Muscle of leg (tissue), 16 donors: ENCODE measurements at places on chromosomes 7 and 10.

GRCh38 chr10:106158241-106158640, 1006.3 kb downstream of the SORCS1 start:
- peak; percentile 67 for DNase-seq

DNA sequence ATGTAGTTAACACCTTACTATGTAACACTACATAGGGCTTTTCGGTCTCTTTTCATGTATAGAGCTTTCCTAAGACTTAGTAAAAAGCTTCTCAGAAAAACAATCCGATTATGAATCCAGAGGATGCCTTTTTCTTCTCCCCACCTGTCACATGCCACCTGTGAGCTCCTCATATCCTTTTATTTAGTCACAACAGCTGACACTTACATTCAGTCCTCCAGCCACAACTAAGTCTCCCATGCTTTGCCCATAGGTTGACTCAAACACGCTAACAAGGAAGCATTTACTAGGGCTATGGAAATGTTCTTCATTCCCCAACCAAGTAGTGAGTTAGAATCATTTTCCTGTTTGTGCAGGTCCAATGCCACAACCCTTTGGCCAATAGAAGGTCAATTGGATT, 7.9 kb downstream of the ENO4 start:
- DNase-seq = no peak

DNA sequence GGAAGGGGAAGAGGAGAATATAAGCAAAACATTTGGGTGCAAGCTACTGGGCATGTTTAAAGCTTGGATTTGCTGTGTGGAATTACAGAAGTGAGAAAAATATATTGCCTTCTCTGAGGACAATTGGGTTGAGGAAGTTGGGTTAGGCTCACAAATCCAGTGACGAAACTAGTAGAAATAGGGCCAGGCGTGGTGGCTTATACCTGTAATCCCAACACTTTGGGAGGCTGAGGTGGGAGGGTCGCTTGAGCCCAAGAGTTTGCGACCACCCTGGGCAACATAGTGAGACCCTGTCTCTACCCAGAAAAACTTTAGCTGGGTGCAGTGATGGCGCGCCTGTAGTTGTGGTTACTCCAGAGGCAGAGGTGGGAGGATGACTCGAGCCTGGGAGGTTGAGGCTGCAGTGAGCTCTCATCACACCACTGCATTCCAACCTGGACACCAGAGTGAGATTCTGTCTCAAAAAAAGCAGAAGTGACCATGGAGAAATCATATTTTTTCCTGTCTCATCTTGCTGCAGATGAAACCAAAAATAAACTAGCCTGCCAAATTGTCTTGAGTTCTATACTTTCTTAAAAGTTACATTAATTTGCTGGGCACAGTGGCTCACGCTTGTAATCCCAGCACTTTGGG, 22.4 kb downstream of the NRBF2 start:
- no peak for DNase-seq

DNA sequence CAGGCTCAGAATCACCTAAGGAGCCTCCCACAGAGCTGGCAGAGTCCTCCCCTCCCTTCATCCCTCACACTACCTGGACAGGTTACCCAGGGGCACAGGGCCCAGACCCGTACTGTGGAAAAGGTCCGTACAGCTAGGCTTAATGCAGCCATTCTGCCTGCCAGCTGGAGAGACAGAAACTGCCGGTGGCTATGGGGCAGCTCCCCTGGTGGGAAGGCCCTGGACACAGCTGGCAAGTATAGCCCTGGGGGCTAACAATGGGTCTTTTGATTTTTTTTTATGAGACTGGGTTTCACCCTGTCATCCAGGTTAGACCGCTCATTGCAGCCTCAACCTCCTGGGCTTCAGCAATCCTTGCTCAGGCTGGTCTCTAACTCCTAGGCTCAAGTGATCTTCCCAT, 68.3 kb downstream of the GNA12 start:
- no peak for DNase-seq

DNA sequence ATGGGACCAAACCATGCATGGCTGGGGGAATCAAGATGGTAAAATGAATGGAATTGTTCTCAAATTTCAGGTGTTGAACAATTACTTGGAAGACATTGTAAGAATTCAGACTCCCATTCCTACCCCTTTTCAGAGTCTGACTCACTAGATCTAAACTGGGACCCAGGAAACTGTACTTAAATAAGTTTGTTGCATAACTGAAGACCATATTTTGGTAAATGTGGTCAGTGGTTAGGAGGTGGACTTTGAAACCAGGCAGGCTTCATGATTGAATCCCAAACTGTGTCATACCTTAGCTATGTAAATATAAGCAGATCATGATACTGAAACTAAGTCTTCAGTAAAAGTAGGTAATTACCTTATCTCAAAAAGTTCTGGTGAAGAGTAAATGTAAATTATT, 41.7 kb downstream of the ZWINT start:
- DNase-seq = no peak

GRCh38 chr7:116113310-116113709, 82.7 kb upstream of the TFEC start:
- DNase-seq = no peak
